ENCODE measurements at places on chromosomes 3 and 15.
A peak's percentile ranks its signal among the peaks of the same experiment; 100 is the strongest.

DNA sequence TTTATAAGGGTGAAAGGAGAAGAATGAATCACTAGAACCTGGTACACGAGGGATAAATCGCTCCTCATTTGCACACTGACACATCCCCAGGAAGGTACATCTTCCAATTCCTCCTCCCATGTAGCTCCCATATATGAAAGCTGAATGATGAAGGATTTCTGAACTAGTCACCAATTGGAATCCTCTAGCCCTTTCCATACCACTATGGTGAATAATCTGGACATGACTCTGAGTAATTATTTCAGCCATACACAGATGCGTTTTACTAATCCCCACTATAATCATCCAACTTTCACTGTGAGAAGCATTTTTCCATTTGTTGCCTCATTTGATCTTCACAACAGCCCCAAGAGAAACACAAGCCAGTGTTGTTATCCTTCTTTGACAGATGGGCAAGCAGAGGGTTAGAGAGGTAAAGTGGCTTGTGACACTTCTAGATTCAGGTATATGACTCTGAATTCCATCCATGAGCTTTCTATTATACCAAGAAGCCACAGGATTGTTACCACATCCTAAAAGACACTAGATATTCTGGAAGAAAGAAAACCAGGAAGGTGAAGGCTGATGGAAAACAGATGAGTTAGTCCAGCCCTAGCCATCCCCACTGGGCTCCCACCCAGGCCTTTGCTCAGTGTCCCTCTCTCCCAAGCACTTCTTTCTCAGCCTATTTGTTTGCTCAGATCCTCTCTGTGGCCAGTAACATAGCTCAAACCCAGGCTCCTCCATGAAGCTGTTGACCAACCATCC lies 22.2 kb upstream of the BCL6 start:
- no peak for DNase-seq

- no peak for DNase-seq
Measured at GRCh38 chr3:184508938-184509337, 52.6 kb upstream of the EPHB3 start.

DNA sequence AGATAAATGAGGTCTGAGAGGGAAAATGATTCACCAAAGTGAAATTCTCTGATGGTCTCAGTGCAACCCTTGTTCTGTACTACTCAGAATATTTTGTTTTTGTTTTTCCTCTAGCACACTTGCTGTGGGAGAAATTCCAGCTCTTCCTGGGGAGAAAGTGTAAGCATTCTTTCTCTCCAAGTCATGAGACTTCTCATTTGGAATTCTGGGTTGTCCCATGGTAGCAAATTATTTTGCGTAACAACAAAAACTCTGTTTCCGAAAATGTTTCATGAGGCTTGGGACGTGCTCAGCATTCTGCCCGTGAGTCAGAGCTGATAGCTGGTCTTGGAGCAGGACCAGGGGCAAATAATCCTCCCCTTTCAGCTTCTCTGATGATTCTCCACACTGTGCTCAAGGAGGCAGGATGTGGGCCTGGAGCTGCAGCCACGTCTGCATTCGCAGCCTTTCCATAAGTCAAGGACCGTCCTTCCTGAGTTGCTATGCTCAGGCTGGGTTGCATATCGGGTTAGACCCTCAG lies 70.3 kb downstream of the SENP2 start:
- DNase-seq = no peak

GRCh38 chr3:190865828-190866227 lies 3.3 kb upstream of the GMNC start:
- no peak for DNase-seq

DNA sequence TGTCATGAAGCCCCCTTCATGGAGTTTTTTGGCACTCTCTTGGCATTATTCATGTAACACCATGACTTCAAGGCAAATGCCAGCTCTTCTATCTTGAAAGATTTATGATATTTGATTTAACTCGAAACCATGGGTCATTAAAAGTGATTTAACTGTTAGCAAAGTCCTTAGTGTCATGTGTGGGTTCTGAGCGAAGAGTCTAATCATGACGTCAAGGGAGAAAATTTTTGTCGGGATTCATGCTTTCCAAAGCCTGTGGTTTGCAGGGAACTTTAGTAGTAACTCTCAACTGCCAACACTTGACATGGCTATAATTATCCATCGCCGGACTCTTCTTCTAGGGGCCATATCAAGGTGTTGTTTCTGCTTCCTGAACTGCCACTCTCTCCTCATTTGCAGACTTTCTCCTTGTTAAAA lies 11.5 kb downstream of the GXYLT2 start:
- DNase-seq = no peak

- no peak for DNase-seq
Measured at GRCh38 chr15:96703794-96704550, 373.5 kb downstream of the NR2F2 start.

- no peak for DNase-seq
Measured at GRCh38 chr3:42541079-42541478, 38.6 kb downstream of the VIPR1 start.

DNA sequence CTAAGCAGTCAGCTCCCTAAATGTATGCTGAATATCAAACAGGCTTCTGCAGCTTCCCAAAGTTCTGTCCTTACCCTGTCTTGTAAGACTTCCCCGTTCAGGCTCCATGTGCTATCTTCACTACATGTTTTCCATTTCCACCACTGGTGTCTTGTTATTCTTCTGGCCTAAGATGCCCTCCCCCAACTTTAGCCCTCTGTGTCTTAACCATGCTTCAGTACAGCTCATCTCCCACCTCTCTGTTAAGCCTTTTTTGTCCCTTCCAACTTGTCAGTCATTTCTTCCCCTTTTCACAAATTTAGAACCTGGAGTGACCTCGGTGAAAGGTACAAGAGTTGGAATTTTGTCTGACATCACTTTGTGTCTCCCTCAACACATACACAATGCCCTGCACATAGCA lies 151.7 kb upstream of the TBL1XR1 start:
- no peak for DNase-seq

DNA sequence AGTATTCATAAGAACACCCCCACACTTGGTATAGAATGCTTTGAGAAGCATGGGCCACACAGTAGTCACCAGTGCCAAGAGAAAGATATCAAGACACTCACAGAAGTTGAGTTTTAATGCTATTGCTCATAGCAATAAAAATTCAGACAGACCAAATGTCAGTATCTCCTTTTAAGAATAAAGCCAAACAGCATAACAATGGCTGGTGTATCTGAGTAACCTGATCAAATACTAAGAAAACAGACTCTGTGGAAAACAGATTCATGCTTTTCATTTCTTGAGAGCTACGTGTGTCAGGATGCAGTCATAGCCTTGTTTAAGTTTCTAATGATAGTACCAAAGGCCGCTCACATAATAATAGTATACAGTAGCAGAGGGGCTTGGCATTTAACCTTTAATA lies 778.5 kb downstream of the MECOM start:
- DNase-seq = no peak

DNA sequence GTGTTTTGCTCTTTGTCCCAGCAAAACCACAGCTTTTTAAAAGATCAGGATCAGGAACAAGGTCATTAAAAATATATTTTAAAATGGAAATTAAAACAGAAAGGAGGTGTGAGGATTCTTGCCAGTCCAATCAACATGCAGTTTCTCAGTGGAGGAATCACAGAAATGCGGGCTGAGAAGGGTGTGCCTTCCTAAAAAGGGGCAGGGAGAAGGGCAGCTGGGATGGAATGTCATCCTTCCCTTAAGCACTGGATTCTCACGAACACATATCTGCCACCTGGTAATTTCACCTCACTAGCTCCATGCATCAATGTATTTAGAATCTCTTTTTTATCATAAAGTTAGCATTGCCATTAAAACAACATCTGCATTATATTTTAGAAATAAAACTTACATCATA lies 21.4 kb downstream of the ABI3BP start:
- no peak for DNase-seq

DNA sequence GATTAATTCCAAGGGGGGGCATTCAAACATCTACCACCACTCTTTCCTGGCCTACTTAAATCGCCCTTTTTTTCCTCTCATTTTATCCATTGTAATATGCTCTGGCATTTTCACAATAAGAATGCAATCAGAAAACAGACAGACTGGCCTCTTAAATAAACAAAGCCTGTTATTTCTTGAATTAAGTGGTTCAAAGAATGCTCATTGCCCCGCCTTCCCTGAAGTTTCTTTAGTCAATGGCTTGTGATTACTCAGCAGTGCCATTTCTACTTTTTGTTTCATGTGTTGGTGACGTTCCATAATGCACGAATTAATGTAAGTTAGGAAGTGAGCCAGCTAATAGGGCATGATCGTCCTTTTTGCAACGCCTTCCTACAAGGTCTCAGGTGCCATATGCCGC lies 68.0 kb downstream of the FBN1 start:
- no peak for DNase-seq

DNA sequence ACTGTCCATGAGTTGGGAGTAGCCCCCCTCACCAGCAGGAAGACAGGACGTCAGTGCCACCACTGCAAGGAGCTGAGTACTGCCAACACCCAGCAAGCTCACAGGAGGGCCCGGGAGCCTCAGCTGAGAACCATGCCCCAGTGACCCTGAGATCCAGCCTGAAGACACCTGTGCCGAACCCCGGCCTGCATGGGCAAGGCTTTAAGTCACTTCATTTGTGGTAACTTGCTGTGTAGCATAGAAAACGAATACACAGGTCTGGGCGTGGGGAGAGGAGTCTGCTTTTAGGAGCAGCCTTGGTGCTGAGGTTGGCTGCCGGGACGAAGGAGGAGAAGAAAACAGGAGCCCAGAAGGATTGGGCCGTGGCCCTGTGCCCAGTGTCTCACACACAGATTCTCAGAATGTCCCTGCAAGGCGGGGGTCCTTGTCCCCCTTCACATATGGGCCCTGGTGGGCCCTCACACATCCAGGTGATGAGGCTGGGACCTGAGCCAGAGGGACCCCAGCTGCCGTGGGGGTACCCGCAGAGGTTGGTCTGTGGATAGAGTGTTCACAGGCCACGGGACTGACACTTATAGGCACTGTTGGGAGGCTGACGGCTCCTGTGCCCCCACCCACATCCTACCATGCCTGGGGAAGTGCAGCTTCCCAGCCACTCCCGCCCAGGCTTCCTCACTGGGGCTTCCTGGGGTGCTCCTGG lies 85.3 kb downstream of the PLXNA1 start:
- no peak for DNase-seq

- no peak for DNase-seq
Measured at GRCh38 chr15:96066852-96067495, 263.5 kb upstream of the NR2F2 start.

DNA sequence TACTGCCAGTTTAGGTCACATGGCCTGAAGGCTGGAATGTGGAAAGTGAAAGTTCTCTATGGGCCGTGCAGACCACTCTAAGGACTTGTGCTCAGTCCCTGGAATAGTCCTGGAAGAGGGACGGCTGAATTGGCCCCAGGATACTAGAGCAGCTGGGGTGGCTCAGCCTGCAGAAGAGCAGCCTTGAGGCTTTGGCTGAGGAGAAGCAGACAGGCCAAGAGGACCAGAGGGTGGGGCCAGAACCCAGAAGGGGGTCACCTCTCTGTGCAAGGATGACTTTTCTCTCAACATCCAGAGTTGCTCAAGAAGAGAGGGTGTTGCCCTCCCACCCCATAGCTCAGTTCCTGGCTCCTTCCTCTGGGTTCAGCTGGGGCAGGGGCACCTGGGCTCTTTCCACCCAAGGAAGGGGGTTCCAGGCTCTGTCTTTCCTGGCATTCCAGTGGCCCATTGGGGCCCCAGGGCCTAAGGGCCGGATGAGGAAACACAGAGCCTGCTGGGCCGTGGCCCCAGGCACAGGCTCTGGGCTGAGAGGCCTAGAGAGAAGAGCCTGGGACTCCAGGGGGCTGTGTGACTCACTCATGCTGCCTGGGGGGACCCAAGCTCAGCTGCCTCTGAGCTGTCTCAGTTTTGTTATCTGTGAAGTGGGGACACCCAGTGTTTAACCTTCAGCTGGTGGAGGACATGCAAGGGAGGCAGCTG lies 8.5 kb upstream of the FBLN2 start:
- DNase-seq = peak; percentile 19

GRCh38 chr3:75192146-75192616 lies 471.9 kb upstream of the FRG2C start:
- peak; percentile 60 for DNase-seq

- no peak for DNase-seq
Measured at GRCh38 chr15:25536801-25537611, 98.2 kb upstream of the UBE3A start.

DNA sequence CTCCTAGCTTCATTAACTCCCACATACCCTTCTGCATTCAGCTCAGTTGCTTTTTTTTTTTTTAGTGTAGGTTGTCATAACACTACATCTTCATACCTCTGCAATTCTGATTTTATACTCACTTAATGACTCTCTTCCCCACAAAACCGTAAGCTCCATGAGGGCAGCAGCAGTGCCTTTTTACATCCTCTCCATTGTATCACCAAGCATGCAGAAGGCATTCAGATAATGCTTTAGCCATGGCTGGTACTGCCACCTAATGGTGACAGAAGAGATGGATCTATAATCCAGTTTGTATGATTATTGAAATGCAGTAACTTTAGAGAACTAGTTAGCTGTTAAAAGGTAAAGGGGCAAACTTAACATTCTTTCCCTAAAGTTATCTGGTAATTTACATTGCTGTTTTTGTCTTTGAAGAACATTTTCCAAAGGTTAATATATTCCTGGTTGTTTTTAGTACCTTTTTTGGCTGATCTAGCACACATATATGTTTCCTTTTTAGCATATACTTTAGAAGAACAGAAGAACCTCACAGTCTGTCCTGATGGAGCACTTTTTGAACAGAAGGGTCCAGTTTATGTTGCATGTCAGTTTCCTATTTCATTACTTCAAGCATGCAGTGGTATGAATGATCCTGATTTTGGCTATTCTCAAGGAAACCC lies 36.8 kb downstream of the ATP1B3 start:
- DNase-seq = no peak

GRCh38 chr3:177603148-177603603 lies 405.9 kb upstream of the TBL1XR1 start:
- DNase-seq = no peak

DNA sequence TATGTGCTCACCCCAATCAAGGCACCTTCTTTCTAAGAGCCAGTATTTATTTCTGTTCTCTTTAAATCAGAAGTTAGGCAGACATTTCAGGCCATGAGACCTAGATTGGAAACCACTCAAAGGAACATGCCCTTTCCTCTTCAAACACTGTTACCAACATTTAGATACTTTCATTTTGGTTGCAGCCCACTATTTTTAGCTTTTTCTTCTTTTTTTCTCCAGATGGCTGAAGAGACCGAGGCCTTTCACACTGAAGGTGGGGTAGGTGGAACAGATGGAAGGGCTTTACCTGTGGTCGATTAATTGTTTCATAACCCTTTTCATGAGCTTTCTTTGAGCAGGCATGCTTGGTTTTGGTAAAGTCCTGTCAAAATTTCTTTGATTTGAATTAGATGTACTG lies 10.9 kb upstream of the LZTFL1 start:
- DNase-seq = no peak

DNA sequence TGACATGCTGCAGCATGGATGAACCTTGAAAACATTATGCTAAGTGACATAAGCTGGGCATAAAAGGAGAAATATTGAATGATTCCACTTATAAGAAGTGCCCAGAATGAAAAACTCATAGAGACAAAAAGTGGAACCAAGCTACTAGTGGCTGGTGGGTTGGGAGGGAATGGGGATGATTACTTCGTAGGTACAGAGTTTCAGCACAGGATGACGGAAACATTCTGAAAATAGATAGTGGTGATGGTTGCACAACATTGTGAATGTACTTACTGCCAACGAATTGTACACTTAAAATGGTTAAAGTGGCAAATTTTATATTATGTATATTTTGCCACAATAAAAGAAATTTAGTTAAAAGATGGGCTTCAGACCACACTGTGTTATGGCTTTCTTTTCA lies 93.6 kb downstream of the RPLP1 start:
- DNase-seq = no peak
